ENCODE measurements at places on chromosomes 4 and X.

GRCh38 chrX:53714580-53715345 is 28.2 kb upstream of the HUWE1 start:
- peak; percentile 69 for DNase-seq

DNA sequence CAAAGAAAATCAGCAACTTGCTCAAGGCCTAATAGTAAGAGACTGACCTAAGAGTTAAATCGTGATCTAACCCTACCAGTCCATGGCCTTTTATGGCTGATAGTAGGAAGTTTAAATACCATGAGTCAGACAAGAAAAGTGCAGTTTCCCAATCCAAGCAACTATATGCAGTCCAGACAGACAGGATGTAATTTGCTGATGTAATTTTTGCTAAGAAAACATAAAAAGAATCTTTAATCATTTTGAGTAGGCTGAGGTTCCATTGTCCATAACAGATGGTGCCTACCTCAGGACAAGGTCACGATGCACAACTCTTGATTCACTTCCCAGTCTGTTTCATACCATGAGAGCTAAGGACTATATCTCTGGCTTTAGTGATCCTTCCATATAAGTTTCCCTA is 317.5 kb upstream of the GRIA3 start:
- peak; percentile 68 for DNase-seq

- DNase-seq = no peak
Observed at GRCh38 chr4:41725254-41725653, 23.3 kb downstream of the PHOX2B start.

DNA sequence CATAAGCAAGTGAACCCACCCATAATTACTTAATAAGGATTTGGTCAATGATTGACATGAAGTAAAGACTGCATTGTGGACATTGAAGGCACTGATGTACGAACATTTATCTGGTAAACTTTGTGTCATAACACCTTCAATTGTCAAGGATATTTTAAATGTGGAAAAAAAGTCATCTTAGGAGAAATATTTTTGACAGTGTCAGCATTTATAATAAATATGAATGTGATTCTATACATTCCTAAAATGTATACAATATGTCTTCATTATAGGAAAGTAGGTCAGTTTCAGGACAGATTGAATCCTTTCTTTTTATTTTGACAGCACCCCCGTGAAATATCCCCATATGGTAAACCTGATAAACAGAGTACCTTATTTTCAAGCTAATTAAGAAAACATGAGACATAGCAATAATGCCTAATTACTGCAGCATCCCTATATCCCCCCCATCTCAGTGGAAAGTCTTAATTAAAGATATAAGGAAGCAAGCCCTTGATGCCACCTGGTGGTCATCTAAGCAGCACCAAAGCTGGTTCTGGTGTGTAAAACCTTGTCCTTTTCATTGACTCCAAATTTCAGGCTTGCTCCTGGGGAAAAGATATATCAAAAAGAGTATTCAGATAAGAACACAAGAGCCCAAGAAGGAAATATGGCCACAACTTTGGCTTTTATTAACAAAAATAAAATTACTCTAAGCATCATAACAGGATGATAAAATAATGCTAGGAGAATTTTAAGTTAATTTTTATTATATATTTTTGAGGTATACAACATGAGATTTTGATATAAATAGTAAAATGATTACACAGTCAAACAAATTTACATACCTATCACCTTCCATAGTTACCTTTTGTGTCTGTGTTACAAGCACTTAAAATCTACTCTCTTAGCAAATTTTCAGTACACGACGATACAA is 379.7 kb downstream of the TLL1 start:
- peak; percentile 8 for DNase-seq

- no peak for DNase-seq
Observed at GRCh38 chr4:1948892-1949436, 59.8 kb downstream of the NELFA start.

GRCh38 chr4:21765810-21766407 is 182.7 kb downstream of the KCNIP4 start:
- DNase-seq = peak; percentile 73

DNA sequence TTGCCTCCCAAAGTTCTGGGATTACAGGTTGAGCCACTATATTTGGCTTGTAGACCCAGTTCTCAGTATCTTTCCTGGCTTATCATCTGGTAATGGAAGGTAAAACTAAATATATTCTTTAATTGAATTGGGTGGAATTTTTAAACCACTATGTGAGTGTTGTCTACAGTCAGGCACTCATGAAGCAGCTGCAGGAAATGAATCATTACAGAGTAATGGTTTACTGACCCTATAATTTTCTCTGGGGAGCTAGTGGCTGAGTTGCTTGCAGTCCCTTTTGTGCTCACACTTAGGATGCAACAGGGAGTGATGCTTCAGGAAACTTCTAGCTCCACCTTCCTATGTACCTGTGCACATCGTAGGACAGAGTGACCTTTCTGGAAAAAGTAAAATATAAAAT is 4.1 kb upstream of the UGT2B7 start:
- DNase-seq = peak; percentile 66

- DNase-seq = no peak
Observed at GRCh38 chr4:129335276-129335675, 239.3 kb downstream of the C4orf33 start.

DNA sequence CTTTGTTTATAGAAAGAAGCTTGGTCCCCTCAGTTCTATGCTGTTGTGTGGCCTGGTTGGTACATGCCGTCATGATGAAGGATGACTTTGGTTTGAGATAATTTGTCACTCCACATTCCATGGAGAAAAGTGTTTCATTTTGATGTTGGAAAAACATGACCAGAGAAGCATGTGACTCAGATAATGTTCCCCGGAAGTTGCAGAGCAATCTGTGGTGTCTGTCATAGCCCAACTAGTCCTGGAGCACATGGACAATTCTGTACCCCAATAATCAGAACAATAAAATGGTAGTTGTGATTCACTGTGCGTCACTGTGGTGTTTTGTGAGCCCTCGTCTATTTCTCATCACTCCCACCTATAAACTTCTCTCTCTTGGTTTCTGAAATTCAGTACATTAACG is 85.1 kb downstream of the PDK3 start:
- DNase-seq = no peak

DNA sequence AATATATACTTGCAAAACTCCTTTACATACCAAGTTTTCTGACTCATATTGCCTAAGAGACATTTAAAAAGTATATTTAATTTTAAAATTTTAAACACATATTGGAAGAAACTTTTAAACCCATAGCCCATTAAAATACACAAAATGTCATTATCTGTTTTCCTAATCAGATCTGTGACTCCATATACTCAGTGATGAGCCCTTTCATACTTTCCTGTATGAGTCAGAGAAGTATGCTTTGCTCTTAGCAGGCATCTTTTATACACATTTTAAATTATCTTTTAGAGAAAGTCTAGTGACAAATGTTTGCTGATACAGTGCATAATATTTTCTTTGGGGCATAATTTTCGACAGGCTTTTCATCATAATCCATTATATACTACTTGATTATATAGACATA is 26.4 kb downstream of the SPIN3 start:
- DNase-seq = no peak

- DNase-seq = no peak
Observed at GRCh38 chr4:10160281-10160856, 43.8 kb upstream of the WDR1 start.

DNA sequence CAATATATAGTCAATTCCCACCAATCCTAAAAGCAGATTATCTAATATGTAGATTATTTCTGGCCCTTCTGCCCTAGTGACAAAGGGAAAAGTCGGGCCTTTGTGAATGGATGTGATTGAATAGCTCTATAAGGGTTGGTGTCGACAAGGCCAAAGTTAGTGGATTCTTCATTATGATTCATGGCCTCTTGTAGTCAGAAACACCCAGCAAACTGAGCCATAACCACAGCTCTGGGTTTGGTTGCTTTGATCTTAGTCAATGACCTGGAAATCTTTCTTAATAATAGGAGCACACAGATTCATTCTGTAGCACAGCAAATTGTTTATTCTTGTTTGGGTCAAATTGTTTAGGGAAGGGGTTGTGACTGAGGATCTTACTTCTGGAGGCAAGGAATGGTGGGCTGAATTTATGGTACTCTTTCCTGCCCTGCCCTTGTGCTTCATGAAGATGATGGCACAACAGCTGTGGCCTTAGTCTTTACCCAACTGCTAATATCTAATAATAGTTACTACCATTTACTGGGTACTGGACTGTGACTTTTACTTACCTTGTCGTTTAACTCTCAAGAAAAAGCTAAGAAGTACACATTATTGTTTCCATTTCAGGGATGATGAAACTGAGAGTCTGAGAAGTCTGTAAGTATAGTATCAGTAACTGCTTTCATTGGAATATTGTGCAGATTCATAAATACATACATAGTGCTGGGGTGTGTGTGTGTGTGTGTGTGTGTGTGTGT is 74.0 kb downstream of the AFF2 start:
- peak; percentile 43 for DNase-seq
